Frontal cortex (tissue), 4 donors: ENCODE measurements at places on chromosomes 5 and 9.

DNA sequence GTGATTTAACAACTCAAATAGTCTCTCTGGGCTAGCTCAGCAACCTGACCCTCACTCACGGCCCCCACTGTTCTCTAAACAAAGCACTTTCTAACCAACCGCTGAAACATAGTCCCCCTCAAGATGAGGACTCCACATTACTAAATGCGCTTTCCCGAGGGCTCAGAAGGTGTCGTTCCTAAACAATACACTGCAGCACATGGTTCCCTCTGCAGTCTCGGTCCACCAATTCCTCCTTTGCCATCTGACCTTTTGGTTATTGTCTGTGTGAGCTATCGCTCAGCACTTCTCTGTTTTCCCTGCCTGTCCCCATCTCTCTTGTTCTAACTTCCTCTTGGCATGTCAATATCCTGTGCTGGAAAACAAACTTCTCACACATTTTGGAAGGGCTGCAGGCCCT is 7.2 kb downstream of the EPB41L4A start:
- no peak for DNase-seq

DNA sequence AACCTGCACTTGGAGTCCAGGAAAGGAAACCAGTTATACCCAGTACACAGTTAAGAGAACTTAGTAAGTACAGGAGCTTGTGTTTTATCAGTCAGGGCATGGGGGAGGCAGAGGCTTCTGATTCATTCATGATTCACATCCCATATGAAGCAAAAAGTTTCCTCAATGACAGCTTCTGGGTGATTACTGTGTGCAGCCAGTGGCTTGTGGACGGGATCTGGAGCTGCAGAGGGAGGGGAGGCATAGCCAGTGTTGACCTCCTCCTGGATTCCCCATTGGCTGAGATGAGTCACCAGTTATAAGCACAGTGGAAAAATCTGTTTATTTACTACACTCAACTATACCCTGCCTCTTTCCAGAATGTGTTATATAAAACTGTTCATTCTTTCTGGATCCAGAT is 17.7 kb downstream of the IL31RA start:
- DNase-seq, result no peak

GRCh38 chr5:15079566-15079965 is 208.0 kb upstream of the ANKH start:
- DNase-seq, result no peak

- DNase-seq, result no peak
These were observed 410.2 kb downstream of the PSAT1 start for GRCh38 chr9:78707080-78707479.

DNA sequence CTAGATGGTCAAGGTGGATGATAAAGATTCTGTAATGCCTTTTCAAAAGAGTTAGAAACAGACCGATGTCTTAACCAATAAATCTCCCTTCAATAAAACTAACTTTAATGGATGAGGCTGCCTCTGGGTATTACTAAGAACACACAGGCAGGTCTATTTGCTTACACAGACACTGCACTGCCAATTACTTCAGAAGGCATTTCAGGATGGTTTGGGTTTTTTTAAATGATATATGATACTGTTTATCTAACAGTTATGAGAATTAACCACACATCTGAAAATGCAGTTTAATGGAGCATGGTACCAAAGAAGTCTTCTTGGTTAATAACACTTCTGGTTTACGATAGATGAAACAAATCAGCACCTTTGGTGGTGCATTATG is 367.9 kb upstream of the GRAMD2B start:
- DNase-seq, result no peak

DNA sequence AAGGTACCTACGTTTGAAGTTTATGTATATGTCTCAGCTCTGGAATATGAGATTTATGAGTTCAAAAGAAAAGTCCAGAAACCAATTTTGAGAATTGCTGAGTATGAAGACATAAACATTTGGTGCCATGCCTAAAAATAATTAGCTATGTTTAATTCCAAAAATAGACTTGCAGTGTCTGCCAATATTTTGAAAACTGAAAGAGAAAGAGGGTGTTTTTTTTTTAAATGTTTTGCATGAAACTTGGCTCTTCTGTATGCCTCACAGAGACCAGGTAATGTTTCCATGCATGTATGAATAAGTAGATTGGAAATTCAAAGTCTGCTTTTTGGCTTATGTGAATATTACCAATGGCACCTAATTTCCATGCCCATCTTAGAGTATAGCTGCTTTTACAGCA is 634.4 kb upstream of the C9orf72 start:
- no peak for DNase-seq

- DNase-seq, result no peak
These were observed 78.6 kb downstream of the NTRK2 start for GRCh38 chr9:84748112-84748511.

- DNase-seq, result no peak
These were observed 607.1 kb downstream of the TLE1 start for GRCh38 chr9:81082221-81082620.

GRCh38 chr5:86806206-86806605 is 188.5 kb downstream of the COX7C start:
- DNase-seq, result no peak

DNA sequence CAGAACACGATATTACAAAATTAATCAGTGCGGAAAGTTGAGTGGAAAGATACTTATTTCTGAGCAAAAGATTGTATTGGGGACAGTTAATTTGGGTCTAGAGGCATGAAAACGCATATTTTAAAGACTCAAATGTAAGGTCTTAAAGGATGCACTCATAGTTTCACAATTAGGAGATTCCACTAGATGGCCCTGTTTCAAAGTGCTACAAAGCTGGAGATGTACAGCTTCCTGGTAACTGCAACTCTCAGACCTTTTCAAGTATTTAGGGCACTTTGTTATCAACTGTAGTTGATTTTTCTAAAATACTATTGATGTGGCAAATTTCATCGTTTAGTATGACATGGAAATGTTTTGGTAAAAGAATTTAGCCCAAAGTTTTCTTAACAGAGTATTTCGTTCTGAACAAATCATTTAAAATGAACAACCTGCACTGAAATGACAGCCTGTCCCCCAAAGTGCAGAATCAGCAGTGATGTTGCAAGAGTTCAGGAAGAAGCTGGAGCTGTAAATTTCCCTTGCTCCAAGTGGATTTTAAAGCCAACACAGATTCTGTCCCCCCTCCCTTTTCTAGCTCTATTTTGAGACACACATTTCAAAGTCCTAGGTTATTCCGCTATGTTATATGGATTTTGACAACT is 16.2 kb upstream of the NDUFB6 start:
- DNase-seq, result peak; percentile 42

GRCh38 chr9:36222449-36222848 is 31.7 kb downstream of the CLTA start:
- no peak for DNase-seq
